ENCODE measurements at places on chromosomes 4 and X. TPM values are rescaled to one million over a fixed set of nuclear protein-coding genes. Genes with fewer than 3 reads are reported as not detected.

DNA sequence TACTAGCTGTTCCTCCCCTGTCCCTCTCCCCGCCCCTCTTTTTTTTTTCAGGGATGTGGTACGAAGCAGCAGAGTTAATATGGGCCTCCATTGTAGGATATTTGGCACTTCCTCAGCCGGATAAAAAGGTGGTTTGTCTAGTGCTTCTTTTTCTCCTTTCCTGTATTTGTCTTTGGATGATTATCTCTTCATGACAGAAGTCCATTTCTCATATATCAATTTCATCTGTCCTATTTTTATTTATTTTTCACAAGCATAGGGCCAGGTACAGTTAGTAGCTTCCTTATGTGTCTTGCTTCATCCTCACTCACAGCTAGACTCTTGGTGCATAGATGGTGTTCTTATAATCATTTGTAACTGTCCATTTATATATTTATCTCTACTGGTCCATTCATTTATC lies 89.6 kb downstream of the NEUROG2 start:
- no peak for DNase-seq

DNA sequence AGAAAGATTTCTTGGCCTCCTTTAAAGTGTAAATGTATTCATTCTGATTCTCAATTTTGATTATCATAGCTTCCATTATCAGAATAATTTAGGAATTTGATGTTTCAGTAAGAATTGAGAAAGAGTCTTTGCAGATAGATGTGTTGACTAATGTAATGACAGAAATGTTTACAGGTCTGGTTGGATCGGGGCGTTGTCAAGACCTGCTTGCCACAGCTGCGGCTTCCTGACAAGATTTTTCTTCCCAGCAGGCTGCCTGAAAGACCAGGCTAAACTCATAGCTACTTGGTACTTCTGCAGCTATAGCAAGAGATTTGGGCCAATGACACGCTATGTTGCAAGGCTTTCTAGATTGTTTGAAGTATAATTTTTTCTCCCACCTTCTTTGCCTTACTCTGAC lies 91.5 kb upstream of the ANKRD50 start:
- DNase-seq, result no peak

DNA sequence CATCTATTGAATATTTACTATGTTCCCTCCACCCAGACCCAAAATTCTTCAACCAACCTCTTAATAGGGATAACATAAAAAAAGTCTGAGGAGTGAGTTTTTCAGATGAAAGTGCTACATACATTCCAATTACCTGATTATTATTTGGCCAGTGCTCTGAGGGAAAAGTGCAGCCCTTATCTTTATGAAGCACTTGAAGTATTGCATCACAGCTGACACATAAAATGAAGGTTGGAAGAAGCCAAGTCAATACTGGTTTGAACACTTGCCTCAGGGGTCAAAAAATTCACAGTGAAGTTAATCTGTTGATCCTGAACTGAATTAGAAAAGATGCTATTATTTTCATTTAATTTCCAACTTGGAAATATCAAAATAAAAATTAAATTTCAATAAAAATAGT lies 498.9 kb downstream of the INPP4B start:
- no peak for DNase-seq

GRCh38 chrX:30981968-30982367 lies 89.9 kb downstream of the FTHL17 start:
- DNase-seq, result no peak

The GPR78 gene
- not detected for polyA plus RNA-seq

The CCDC110 gene
- polyA plus RNA-seq, result not detected

The SCARB2 gene
- polyA plus RNA-seq, result 8.8 TPM

DNA sequence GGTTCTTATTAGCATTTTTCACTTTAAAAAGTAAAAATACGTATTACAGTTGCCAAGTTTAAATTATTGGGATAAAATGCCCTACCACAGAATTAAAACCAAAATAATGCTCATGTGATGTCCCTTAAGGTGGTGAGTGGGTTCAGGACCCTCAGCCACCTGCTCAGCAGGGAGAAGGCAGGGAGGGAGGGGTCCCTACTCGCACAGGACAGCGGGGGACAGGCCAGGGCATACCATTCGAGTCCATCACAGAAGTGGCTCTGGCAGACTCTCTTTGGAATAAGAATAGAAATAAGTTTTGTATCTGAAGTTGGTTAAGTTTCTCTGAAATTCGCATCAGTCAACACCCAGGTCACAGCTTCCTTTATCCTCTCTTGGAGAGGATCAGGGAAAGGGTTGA lies 37.7 kb downstream of the NOP14 start:
- DNase-seq, result no peak

DNA sequence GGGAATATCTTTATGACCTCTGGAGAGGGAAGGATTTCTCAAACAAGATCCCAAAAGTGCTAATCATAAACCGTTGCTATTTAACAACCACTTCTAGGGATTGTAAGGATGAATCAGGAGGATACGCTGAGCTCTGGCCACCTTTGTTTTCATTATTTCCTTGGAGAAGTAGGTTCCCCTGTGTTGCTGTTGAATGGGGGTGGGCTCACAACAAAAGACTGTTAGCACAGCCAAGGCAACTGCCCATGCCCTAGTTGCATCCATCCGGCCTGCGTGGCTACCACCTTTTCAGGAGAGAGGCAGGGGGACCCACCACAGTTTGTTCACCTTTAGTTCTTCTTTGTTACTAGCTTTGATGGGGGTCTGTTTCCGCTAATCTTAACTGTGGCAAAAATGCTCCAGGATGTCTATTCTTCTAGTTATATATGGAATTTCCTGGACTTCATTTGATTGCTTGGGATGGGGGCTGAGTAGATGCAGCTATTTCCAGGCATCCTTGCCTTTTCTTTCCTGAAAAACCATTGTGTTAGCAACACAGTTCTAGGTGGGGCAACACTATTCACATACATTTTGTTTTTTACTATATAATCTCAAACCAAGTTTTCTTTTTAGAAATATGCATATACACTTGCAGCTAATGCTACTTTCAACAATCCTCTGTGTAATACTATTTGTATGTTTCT lies 95.4 kb downstream of the KDR start:
- DNase-seq, result no peak

The PCSK1N gene
- 0.32 TPM for polyA plus RNA-seq

- DNase-seq, result no peak
Measured at GRCh38 chrX:152861116-152861515, 30.3 kb downstream of the NSDHL start.

Measured in immature natural killer cell (primary cell).